ENCODE measurements at places on chromosomes 6 and 20.

DNA sequence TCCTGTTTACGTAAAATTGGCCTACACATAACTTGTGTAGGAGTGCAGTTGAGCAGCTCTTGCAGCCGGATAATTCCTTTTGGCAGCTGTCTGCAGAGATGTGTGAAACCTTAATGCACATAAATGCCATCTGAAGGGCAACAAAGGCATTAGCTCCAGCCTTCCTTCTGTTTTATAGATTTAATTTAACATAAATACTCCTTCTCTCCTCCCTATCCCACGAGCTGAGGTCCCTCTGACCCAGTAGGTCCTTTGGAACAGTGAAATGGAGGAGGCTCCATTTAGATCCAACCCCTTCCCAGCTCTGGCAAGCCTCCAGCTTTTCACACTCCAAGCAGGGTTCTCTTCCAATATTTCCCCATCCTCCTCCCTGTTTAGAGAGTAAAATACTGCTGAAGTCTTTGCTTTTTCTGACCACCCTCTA, 6.5 kb downstream of the PLEKHG1 start:
- no peak overlapping the region for H3K27ac ChIP-seq
- no peak overlapping the region for H3K4me3 ChIP-seq
- no peaks in the 10 kb centered on the region for H3K27me3 ChIP-seq
- DNase-seq: no peak
- no peaks in the 10 kb centered on the region for H3K36me3 ChIP-seq

- no peak overlapping the region for H3K27ac ChIP-seq
- H3K36me3 ChIP-seq: no peaks in the 10 kb centered on the region
- peaks cover 15% of the 10 kb centered on the region for H3K27me3 ChIP-seq
- no peak overlapping the region for H3K4me3 ChIP-seq
Observed at GRCh38 chr6:46741910-46742309, 4.8 kb upstream of the ANKRD66 start.

DNA sequence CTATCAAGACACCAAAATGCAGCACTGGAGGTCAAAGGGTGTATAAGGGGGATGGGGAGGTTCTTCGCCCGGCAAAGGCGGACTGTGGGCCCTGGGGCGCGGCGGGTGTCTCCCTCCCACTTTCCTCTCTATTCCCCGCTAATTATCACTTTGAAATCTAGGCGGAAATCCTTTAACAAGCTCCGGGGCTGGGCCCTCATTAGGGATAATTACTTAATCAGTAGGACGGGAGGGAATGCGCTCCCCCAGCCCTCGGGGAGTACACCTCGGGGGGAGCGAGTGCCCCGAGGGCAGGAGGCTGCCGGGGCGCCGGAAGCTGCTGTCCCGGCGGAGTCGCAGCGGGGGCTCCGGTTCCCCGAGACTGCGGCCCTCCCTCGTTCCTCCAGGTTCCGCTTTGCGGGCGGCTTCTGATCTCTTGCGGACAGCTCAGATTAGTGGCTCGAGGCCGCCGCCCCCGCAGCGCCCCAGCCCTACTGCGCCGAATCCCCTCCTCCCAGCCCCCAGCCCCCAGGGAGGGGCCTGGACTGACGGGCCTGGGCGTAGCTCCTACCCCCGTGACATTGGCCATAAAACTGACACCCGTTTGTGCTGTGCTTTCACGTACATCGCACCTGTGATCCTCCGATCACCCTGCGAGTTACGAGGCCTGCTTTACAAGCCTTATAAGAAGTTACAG, 14.7 kb downstream of the MUCL3 start:
- peak; percentile 86 for DNase-seq
- peak overlapping the region; percentile 82 for H3K27ac ChIP-seq
- no peaks in the 10 kb centered on the region for H3K36me3 ChIP-seq
- peak overlapping the region; percentile 57 for H3K4me3 ChIP-seq
- peaks cover 19% of the 10 kb centered on the region for H3K4me1 ChIP-seq
- H3K27me3 ChIP-seq: no peaks in the 10 kb centered on the region

- H3K27me3 ChIP-seq: peaks cover 22% of the 10 kb centered on the region
- no peak overlapping the region for H3K27ac ChIP-seq
- no peaks in the 10 kb centered on the region for H3K4me1 ChIP-seq
- no peak for DNase-seq
- H3K4me3 ChIP-seq: no peak overlapping the region
Observed at GRCh38 chr20:1786486-1786885, 108.7 kb upstream of the SIRPA start.

DNA sequence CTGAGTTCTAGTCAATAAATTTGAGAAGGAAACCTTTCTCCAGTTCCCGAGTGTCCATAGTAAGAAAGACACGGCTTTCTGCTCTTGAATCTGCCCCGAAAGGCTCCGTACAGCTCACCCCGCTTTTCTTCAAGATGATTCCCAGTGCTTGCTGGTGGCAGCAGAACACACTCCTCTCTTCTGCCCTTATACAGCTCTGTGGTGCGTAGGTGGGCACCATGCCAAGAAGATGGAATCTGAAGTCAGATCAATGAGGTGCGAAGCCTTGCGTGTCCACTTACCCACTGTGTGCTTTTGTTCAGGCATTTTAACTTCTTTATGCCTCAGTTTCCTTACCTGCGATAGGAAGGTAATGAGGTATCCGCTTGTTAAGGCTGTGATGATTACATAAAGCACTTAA, 142.2 kb downstream of the WDR27 start:
- H3K4me3 ChIP-seq: no peak overlapping the region
- no peaks in the 10 kb centered on the region for H3K4me1 ChIP-seq
- H3K27me3 ChIP-seq: no peaks in the 10 kb centered on the region
- DNase-seq: no peak

GRCh38 chr6:89985751-89986493, 91.7 kb downstream of the GJA10 start:
- no peaks in the 10 kb centered on the region for H3K27me3 ChIP-seq
- H3K36me3 ChIP-seq: no peaks in the 10 kb centered on the region
- no peak for DNase-seq
- H3K27ac ChIP-seq: peak overlapping the region; percentile 2

GRCh38 chr6:30007132-30007764, 53.8 kb upstream of the POLR1H start:
- peaks cover 14% of the 10 kb centered on the region for H3K4me1 ChIP-seq
- DNase-seq: peak; percentile 74
- peak overlapping the region; percentile 63 for H3K4me3 ChIP-seq
- H3K27me3 ChIP-seq: no peaks in the 10 kb centered on the region
- no peaks in the 10 kb centered on the region for H3K36me3 ChIP-seq

DNA sequence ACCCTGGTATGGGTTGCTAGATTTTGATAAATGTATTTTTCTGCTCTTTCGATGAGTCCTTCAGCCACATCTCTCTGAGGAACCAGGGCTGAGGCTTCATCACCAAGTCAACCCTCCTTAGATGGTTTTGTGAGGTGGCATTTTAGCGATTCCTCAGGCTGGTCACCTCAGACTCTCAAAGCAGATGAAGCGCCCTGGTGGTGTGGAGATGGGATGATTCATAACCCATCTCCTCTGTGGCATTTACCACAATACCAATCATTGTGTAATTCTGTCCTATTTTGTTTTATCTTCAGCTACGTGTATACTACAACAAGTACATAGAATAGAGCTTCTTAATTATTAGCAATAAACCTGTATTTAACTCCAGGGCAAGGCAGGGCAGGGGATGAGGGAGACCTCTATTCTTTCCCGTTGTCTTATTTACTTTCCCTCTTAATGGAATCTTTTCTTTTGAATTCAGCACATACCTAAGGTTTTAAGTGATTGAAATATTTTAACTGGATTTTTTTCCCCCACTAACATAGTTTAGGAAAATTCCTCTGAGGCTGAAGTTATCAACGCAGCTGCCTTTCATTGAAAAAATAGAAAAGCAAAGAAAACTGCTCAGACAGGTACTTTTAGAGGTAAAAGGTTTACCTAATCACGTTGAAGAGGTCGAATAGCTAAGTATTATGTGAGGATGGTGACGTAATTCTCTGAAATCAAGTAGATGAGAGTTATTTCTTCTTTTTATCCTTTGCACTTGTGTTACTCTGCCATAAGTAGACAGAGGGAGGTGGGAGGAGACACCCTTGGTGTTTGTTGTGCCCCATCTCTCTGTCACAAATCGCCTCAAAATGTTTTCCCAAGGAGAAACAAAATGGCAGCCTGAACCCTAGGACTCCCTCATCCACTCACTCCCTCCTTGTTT, 57.4 kb upstream of the EDN3 start:
- H3K36me3 ChIP-seq: no peaks in the 10 kb centered on the region
- DNase-seq: no peak
- no peak overlapping the region for H3K27ac ChIP-seq
- H3K27me3 ChIP-seq: peaks cover 6% of the 10 kb centered on the region
- H3K4me3 ChIP-seq: no peak overlapping the region
- H3K4me1 ChIP-seq: no peaks in the 10 kb centered on the region

DNA sequence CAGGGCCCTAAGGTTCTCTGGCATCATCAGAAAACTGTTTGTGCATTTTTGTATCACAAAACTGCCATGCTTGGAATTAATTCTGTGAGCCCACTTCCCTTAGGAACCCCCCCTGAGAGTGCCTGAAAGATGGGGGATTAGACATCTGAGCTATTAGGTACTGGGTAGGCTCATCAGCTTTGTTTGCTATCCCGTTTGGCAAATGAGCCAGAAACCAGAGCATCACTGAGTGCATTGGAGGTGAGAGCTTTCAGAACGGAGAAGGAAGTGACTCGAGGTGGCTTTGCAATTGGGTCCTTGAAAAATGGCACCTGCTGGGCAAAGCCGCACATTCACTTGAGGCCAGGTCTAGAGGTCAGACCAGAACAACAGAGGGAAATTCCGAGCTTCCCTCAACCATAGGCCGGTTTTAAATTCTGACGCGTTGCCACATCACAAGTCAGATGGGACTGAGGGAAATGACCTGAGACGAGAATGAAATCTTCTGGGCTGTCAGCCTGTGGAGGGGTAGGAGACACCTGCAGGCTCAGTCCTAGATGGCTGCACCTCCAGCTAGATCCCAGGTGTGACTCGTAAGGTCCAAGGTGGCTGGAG, 8.4 kb upstream of the GLP1R start:
- H3K27ac ChIP-seq: no peak overlapping the region
- H3K27me3 ChIP-seq: peaks cover 10% of the 10 kb centered on the region
- no peaks in the 10 kb centered on the region for H3K4me1 ChIP-seq

DNA sequence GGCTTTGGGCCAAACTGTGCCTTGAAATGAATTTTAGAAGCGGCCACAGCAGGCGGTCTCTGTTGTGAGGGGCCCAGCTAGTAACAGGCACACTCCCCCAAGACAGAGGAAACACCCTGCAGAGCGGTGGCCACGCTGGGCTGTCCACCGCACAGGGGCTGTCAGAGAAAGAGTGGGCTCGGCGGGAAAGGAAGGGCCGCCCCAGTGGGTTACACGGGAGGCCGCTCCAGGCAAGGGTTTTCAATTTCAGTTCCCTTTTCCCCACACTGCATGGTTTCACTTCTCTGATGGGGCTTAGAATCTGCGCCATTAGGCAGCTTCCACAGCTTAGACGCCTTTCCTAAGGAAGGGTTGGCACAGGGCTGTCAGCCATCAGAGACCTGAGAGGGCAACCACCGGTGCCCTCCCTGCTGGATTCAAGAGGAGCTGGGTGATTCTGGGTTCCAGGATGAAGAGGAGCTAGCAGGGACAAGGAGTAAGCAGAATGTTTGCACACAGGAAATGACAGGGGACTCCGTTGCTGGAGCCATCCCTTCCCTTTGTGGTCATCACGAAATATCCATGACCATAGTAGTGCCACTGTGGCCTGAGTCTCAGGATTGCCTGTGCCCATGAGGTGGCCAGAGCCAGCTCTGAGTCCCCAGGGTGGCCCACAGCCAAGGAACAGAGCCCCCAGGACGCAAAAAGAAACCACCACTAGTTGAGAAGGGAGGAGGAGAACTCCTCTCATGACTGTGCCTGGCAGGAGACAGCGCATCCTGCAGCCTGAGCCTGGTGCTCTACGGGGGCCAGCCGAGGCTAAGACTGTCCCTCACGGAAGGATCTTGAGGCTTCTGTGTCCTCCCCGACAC, 282.7 kb downstream of the NRN1 start:
- H3K36me3 ChIP-seq: no peaks in the 10 kb centered on the region
- peak; percentile 65 for DNase-seq
- peak overlapping the region; percentile 80 for H3K27ac ChIP-seq
- H3K4me1 ChIP-seq: peaks cover under 1% of the 10 kb centered on the region

- H3K36me3 ChIP-seq: no peaks in the 10 kb centered on the region
- H3K27ac ChIP-seq: no peak overlapping the region
- H3K4me1 ChIP-seq: no peaks in the 10 kb centered on the region
- no peak for DNase-seq
- H3K27me3 ChIP-seq: no peaks in the 10 kb centered on the region
- H3K4me3 ChIP-seq: no peak overlapping the region
Observed at GRCh38 chr6:144990784-144991183, 705.6 kb downstream of the UTRN start.

GRCh38 chr6:45423824-45424450, 46.2 kb upstream of the SUPT3H start:
- peaks cover 38% of the 10 kb centered on the region for H3K27me3 ChIP-seq
- H3K4me1 ChIP-seq: peaks cover 39% of the 10 kb centered on the region
- peak overlapping the region; percentile 60 for H3K4me3 ChIP-seq

DNA sequence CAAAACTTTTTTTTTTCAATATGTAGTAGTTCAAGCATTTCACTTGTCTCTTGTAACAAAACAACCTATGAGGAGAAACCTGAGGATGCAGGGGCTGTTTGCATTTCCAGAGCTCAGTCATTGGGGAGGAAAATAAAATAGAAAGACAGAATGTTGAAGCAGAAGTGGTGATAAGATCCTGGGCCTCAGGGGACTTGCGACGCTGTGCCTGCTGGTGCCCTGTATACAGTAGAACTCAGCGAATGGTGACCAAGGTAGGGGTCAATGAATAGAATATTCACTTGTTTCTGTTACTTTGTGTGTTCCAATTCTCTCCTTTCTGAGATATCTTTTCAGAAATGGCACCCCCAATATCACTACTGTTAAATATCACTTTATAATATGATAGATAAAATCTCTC, 271.6 kb downstream of the FARS2 start:
- no peak overlapping the region for H3K4me3 ChIP-seq
- H3K4me1 ChIP-seq: peaks cover 5% of the 10 kb centered on the region
- H3K27me3 ChIP-seq: no peaks in the 10 kb centered on the region
- H3K27ac ChIP-seq: no peak overlapping the region
- H3K36me3 ChIP-seq: no peaks in the 10 kb centered on the region

DNA sequence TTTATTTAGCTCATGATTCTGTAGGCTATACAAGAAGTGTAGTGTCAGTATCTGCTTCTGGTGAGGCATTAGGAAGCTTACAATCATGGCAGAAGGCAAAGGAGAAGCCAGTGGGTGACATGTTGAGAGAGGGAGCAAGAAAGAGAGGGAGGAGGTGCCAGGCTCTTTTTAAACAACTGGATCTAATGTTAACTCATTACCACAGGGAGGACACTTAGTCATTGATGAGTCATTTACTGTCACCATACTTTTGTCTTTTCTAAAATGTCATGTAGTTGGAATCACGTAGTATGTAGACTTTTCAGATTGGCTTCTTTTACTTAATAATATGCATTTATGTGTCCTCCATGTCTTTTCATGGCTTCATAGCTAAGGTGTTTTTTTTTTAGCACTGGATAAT, 58.1 kb downstream of the NUS1 start:
- H3K27ac ChIP-seq: no peak overlapping the region
- H3K36me3 ChIP-seq: no peaks in the 10 kb centered on the region
- H3K4me1 ChIP-seq: no peaks in the 10 kb centered on the region

DNA sequence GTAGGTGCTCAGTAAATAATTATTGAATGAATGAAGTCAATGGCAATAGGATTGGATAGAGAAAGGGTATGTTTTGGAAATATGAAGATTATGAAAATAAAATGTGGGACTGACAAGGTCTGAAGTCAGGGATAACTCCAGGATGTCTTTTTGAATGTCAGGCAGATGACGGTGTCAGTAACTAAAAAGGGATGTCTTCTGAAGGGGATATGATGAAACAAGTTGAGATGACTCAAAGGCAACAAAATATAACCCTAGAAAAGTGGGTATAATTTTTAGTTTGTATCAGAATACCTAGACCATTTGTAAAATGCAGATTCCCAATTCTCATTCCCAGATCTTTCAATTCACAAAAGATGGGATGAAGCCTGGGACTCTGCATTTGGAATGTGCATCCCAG, 257.3 kb upstream of the SGK1 start:
- no peak for DNase-seq
- H3K36me3 ChIP-seq: no peaks in the 10 kb centered on the region
- H3K4me1 ChIP-seq: no peaks in the 10 kb centered on the region
- no peak overlapping the region for H3K27ac ChIP-seq
- H3K27me3 ChIP-seq: no peaks in the 10 kb centered on the region
- no peak overlapping the region for H3K4me3 ChIP-seq

All from lower lobe of right lung (tissue), 2 donors.